ENCODE measurements at places on chromosomes 3 and 15. TPM values are rescaled to one million over a fixed set of nuclear protein-coding genes. Genes with fewer than 3 reads are reported as not detected.

The LXN gene
- total RNA-seq: 119 TPM

The UPK1B gene
- total RNA-seq: not detected

The PODXL2 gene
- 5.3 TPM for total RNA-seq

The ALDH1L1 gene
- not detected for total RNA-seq

The GMNC gene
- total RNA-seq: not detected

The AP3B2 gene
- total RNA-seq: not detected

The TMEM266 gene
- total RNA-seq: not detected

The PARP15 gene
- 1.4 TPM for total RNA-seq

The NPAP1 gene
- total RNA-seq: not detected

The MUC20 gene
- 0.81 TPM for total RNA-seq

The BDH1 gene
- 12.2 TPM for total RNA-seq

The GOLGA8T gene
- total RNA-seq: not detected

The SLC22A14 gene
- not detected for total RNA-seq

The ALDH1A2 gene
- total RNA-seq: 34.9 TPM

The PRKCD gene
- total RNA-seq: 15.5 TPM

The ATP13A5 gene
- not detected for total RNA-seq

Data from endothelial cell of umbilical vein (primary cell).